ENCODE measurements at places on chromosomes 12 and 14.

DNA sequence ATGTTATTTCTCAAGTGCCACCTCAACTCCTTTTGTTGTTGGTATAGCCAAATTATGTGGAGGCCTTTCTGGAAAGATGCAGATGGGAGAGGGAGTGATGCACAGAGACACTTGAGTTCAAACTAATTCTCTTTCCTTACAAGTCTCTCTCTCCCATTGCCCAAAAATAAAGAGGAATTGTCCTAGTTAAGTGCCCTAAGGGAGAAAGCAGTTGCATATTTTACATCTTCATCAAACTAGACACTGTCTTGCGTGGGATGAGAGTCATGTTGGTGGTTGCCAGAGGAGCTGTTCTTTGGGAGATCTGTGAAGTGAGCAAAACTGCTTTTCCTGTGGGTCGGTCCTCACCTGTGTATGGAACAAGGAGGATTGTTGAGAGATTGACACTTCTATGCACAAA lies 72.2 kb downstream of the EP400 start:
- DNase-seq, result no peak

DNA sequence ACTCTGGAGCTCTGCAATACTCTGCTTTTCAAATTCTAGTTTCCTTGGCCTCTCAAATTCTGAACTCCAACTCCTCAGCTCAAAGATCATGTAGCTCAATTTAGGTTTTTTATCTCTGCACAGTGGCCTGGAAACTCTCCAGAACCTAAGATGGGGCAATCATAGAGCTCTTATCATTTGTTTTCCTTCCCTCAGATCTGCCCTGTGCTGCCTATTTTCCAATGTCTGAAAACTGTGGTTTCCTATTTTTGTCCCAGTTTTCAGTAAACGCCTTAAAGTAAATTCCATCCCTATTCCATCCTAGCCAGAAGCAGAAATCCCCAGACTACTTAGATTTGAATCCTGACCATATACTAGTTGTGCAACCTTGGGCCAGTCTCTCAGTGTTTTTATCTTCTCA lies 73.2 kb downstream of the CEP83 start:
- DNase-seq, result no peak

GRCh38 chr14:52244328-52244727 lies 23.2 kb upstream of the PTGDR start:
- no peak for DNase-seq

- DNase-seq, result no peak
Measured at GRCh38 chr14:21874167-21874566, 200.5 kb upstream of the OR4E1 start.

- DNase-seq, result no peak
Measured at GRCh38 chr14:34027130-34027989, 76.5 kb upstream of the EGLN3 start.

DNA sequence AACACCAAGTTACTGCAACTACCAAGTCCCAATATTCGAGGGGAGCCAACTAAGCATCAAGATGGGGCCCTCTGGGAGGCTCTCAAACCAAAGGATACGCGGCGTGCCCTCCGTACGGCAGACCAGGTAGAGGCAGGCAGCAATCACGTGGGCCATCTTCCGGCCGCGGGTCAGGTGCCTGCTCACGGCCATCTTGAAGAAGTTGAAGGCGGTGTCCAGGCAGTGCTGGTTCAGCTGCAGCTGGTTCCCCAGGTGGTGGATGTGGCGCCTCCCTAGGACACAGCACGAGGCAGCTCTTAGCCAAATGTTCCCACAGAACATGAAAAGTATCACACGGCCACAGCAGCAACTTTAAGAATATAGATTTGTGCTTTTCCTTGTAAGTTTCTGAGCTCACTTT lies 24.3 kb downstream of the BTBD6 start:
- no peak for DNase-seq

DNA sequence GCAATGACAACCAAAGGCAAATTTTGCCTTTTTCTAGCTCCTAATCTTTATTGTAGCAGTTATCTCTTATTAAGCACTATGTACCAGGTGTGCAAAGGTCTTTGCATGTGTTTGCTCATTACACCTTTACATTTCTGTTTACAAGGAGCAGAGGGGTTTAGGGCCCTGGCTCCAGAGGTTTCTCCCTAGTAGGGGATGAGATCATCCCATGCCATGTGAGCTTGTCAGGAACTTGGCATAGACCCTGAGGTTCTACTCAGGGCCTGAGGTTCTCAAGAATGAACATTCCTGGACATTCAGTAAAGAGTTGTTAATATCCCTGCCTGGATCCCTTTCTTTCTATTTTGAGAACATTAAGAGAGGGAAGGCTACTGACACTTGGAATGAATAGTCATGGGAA lies 292.0 kb downstream of the RPAP3 start:
- no peak for DNase-seq

- no peak for DNase-seq
Measured at GRCh38 chr14:49494836-49495235, 91.3 kb downstream of the RPS29 start.

DNA sequence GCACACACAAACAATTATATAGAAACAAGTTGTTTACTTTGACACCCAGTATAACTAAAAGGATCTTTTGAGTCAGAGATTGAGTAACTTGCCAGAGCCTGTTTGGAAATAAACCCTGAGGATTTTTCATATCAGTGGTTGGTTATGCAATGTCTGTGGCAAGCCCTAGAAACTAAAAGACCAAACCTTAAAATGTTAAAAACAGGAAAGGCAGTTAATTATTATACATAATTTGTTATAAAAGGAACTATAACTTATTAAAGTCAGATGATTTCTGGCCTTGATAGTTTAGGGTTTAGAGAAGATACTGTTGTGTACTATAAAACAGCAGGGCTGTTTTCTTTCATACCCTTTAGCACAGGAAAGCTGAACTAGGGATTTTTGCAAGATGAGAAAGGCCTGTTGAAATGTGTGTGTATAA lies 44.1 kb downstream of the PSEN1 start:
- DNase-seq, result no peak

DNA sequence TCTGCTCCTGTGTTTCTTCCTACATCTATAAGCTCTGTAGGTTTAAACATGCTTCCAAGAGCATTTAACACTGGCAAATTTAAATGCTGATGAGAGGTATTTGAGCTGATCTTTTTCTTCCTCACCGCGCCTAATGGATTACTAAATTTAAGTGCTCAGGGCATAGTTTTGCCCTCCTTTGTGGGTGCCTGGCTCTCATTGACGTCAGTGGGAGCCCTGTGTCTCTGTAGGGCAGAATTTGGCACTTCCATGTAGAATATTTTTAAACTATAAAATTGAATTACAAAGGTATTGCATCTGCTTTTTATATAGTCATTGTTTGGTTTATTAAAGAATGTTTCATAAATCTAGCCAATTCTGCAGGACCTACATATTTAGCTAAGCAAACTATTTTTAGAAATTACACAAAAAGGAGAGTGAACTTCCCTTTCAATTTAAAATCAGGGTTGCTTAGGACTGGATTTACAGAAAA lies 444.8 kb downstream of the AEBP2 start:
- DNase-seq, result no peak

DNA sequence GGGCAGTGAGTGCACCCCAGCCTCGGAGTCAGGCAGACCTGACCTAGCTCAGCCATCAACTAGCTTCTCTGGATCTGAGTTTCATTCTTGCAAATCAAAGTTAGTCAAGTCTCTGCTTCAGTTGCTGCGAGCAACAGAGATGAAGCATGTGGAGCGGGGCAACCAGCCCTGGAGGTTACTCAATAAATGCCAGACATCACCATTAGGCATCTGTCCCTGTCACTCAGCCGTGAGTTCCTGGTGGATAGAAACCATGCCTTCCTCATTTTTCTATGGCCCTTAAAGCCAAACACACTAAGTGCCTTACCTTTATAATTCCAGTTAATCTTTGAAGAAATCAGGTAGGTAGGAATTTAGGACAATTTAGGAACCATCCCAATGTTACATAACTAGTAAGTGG lies 19.3 kb downstream of the RFX4 start:
- DNase-seq, result no peak

- DNase-seq, result no peak
Measured at GRCh38 chr12:103247531-103247930, 248.2 kb downstream of the C12orf42 start.

DNA sequence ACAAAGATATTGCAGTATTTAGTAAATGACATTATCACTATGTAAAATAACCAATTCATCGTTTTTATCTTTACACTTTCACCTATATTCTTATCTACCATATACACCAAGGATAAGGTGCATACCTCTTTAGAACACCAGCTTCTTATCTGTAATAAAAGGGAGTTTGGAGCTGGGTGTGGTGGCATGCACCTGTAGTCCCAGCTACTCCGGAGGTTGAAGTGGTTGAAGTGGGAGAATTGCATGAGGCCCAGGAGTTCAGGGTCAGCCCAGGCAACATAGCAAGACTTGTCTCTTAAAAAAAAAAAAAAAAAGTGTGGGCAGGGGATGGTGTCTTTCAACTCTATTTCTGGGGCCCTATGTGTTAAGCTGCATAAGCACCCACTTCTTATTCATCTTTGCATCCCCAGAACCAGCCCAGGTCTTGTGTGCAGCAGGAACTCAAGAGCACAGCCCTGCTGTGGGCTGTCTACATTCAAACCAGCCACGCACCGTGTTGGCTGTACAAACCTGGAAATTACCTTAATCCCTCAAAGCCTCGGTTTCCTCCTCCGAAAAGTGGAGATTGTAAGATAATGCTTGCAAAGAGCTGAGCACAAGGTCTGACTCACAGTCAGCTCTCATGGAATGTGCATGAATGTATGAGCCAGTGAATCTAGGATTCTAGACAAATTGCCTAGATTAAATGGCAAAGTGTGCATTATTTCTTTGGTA lies 256.6 kb upstream of the FOXN3 start:
- no peak for DNase-seq

DNA sequence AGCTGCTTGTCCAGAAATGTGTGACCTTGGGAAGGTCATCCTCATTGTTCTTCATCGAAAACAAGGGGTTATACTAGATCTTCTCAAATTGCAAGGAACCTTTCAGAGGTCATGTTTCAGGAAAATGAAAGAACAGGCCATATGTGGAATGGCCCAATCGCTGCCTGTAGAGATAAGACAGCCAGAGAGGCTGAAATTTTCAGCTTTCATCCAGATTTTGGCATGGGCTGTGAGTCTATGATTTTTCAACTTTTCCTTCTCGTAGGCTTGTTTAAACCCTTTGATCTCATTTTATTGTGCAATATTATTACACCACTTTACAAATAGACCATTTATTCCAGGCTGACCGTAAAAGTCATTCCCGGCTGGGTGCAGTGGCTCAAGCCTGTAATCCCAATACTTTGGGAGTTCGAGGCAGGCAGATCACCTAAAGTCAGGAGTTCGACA lies 17.1 kb upstream of the ATXN2 start:
- DNase-seq, result no peak

GRCh38 chr12:130104571-130105106 lies 57.6 kb upstream of the FZD10 start:
- no peak for DNase-seq

- DNase-seq, result no peak
Measured at GRCh38 chr14:73718418-73719251, 4.5 kb upstream of the PNMA1 start.

DNA sequence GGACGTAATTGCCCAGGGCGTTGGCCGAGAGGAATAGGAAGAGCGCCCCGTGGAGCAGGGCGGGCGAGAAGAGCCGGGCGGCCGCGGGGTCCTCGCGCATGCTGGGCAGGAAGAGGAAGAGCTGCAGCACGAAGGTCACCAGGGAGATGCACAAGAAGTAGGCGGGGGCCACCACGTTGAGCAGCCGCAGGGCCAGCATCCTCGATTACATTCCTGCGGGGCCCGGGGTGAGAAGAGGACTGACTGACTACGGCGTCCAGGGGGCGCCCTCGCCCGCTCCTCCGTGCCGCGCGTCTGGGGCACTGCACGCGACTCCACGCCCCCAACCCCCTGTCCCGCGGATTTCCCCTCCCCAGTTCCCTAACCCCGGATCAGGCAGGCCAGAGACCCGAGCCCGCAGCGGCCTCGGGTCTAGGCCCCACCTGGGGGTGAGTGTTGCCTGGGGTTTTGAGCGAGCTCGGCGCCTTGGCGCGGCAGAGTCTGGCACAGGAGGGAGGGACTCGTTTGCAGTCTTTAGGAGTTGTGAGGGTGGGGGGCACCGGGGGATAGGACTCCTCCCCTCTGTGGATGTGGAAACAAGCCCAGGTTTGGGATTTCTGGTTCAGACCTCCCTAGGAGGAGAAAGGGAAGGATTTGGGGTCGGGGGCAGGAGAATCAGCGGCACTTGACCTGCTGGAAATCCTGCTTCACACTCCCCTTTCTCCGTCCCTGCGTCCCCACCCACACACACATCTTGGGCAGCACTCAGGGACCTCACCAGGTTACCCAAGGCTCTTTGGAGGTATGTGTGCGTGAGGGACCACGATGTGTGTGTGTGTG lies 1.8 kb downstream of the ZDHHC22 start:
- DNase-seq, result no peak

DNA sequence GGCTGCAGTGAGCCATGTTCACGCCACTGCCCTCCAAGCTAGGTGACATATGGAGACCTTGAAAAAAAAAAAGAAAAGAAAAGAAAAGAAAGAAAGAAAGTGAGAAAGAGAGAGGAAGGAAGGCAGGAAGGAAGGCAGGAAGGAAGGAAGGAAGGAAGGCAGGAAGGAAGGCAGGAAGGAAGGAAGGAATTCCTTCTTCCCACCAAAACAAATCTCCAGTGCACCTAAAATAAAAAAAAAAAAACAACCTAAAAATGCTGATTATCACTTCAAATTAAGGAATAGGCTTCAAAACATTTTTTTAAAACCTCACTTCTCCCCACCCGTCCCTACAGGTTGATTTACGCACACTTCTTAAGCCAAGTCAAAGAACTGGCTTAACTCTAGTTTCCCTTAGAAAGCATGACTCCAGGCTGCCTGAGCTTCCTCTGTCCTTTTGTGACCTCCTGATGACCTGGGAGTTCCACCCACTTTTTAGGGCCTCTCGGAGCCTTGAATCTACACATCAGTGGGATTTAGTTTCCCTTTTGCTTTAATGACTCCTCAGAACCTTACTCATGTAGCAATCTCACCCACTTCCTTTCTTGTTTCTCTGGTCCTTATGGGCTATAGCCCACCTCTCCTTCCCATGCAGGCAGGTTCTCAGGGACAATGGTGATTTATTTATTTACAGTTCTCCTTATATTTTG lies 18.6 kb downstream of the DUSP6 start:
- DNase-seq, result no peak

DNA sequence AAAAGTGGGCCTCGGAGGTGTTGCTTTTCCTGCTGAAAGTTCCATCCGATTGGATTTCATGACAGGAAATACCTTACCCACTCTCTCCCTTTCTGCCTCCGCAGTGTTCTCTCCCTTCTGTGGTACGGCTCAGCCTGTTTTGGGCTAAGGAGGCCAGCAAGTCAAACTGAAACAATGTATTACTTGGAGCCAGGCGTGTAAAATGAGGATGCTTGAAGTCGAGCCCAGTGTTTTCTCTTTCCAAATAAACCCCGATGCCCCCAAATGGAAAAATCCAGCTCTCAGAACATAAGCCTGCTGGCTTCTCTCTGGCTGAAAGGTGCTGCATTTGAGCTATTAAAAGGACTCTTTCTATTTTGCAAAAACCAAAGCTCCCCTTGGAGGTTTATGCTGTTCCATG lies 124.7 kb downstream of the ZNF664 start:
- no peak for DNase-seq

Data from stimulated activated naive CD4-positive, alpha-beta T cell treated with Interleukin-2 at 50 U/mL for 16 hours (primary cell).